ENCODE measurements at places on chromosomes 6 and 20. TPM values are rescaled to one million over a fixed set of nuclear protein-coding genes. Genes with fewer than 3 reads are reported as not detected.

DNA sequence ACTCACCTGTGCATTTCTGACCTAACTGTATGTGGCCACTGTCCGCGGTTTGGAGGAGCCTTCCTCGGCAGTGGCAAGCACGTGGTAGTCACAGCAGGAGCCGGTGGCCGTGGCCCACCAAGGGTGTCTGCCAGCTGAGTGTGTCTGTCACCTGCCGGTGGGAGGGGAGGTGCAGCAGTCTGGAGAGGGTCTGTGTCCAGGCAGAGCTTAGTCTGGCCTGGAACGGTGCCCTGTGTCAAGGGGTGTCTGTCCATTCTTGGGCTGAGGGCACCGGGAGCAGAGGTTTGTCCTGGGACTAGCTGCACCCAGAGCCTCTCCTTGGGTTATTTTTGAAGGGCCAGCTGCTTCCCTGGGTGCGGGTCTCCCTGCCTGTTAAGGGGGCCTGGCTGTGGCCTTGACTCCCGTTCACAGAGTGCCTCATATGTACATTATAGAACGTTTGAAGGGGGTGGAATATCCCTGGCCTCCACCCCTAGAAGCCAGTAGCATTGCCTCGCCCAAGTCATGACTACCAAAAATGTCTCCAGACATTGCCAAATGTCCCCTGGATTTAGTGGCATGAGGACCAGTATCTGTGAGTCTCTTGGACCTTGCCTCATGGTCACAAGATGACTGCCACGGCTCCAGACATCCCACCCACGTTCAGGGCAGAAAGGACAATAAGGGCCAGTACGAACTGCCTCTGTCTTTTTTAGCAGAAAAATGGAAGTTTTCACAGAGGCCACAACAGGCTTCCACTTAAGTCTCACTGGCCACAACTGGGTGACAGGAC, 5.2 kb downstream of the RBM38 start:
- no peak for DNase-seq

DNA sequence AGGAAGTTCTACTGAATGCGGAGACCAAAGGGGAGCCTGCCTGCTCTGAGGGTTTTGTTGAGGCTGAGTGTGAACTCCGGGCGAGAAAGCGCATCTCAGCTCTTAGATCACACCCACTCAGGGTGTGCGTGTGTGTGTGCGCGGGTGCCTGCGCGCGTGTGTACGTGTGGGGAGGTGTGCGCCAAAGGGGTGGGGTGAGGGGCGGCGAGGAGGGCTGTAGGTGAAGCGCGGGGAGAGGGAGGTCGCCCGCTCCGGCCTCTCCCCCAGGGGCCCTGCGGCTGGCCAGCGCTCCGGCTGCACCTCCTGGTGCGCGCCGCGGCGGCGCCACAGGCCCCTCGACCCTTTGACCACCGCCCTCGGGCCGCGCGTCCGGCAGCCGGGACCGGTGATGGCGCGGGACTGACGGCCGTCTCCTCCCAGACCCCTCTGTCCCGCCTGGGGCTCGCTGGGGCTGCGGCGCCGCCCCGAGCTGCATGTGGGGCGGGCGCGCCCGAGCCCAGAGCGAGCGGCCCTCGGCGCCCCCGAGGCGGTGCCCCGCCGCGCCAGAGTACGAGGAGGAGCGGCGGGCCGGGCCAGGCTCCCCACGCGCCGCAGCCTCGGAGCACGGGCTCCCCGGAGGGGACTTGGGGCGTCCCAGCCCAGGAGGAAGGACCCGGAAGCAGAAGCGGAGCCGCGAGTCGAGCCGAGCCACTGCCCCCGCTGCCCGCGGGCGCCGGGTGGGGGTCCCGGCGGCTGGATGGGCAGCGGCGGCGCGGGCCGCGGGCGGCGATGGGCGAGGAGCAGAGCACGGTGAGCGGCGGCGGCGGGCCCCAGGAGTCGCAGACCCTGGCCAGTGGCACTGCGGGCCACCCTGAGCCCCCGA, at the start of gene RNF217:
TSS of gene RNF217 (plus strand) at position 661 of the 862 bp plus-strand sequence. CDS start at position 769, 108 bp downstream.
- peak; percentile 43 for DNase-seq

DNA sequence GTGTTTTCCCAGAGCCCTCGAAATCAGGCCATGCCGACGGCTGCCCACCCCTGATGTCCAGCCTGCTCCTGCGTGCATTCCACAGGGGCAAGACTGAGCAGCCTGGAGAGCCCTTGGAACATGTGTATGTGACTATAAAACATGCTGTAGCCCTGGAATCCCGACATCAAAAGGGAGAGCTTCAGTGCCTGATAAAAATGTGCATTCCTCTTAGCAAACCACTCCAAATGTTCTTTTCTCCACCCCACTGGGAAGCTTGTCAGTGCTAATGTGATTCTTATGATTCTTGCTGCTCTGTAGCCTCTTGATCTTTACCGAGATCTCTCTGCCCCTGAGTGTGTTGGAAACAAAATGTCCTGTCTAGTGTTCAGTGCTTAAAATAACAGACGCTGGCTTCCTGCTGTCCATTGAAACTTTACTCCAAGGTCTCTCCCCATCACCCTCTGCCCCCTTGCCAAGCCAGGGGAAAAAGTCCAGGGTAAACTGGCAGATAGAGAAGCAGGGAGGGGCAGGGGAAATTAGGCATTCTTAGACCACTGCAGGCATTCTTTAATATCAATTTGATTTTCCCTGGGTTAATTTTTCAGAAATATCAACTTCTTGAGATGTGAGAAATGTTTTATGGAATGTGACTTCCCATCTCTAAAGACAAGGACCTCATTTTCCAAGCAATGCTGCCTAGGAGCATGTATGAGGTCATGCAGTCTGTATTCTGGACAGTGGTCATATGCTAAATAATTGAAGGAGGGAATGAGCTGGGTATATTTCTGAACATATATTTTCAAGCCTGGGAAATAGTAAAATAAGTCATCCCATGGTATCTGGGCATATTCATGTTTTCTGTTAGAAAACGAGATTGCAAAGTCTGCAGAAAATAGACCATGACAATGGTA, 73.8 kb upstream of the ISM1 start:
- DNase-seq: no peak

DNA sequence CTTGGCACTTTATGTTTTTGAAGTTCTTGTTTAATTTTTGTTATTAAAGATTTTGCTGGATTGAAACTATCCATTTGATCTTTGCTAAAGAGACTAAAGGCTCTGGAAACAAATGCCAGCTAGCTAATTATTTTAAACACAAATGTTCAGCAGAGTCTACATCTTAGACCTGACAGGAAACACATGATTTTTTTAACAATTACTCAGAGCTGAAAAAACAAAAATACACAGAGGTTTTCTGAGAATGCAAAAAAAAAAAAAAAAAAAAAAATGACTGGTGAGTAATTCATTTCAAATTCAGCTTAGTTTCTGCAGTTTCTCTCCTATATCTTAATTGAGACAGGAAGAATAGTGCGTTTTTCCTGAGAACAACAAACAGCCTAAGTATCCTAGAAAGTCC, 448.0 kb downstream of the TENT5A start:
- DNase-seq: no peak

- no peak for DNase-seq
Observed at GRCh38 chr20:23116311-23117089, 30.4 kb upstream of the CD93 start.

DNA sequence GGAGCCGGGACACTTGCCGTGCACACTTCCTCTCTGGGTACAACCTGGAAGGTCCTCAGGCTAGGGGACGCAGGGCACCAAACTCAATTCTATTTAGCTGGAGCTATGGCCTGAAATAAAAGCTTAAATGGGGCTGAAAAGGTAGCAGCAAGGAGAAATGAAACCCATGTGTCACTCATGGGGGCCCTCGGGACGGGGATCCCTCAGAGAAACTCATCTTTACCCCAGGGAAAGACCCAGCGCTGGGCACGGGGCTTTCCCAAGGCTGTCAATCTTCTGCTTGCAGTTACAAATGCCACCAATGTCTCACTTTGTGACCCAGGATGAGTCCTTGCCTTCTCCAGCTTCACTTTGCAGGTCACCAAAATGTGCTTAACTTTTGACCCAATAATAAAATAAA, 16.5 kb downstream of the SNAI1 start:
- no peak for DNase-seq

DNA sequence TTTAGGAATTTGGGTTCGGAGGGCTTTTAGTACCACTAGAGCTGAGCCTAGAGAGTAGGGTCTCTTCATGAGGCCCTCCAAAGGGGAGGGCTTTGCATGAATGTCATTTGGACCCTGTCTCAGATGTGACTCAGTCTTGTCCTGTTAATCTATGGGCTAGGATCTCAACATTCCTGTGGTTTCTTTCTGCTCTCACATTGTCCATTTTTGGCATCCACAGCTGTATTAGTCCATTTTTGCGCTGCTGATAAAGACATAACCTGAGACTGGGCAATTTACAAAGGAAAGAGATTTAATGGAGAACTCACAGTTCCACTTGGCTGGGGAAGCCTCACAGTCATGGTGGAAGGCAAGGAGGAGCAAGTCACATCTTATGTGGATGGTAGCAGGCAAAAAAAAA, 61.0 kb downstream of the CRYBG1 start:
- no peak for DNase-seq

CHMP4B gene
- polyA plus RNA-seq: 110 TPM

GRCh38 chr20:40502576-40502975, 186.5 kb downstream of the MAFB start:
- no peak for DNase-seq

- no peak for DNase-seq
Observed at GRCh38 chr6:15114061-15114460, 131.8 kb upstream of the JARID2 start.

FAXC gene
- 4.9 TPM for polyA plus RNA-seq

HRH3 gene
- polyA plus RNA-seq: 0.25 TPM

- DNase-seq: no peak
Observed at GRCh38 chr6:92681401-92681800, 738.0 kb downstream of the EPHA7 start.

DNA sequence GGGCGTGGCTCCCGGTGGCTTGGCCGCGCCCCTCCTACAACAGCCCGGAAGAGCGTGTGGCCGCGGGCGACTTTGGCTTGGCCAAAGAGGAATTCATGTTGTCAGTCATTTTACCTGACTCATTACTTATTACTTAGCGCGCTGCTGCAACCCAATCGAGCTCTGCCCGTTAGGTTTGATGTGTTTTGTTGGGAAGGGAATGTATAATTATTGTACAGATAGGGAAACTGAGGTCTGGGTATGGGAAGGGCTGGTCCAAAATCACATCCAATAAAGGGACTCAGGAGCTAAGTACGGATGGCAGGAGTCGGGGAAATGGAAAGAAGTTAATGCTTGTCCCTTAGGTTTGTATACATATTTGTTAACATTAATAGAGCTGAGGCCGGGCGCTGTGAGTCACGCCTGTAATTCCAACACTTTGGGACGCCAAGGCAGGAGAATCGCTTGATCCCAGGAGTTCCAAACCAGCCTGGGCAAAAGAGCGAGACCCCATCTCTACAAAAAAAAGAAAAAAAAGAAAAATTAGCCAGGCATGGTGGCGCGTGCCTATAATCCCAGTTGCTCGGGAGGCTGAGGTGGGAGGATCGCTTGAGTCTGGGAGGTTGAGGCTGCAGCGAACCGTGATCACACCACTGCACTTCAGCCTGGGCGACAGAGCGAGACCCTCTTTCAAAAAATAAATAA, 639 bp upstream of the ZNF335 start:
- no peak for DNase-seq

GRCh38 chr6:15817100-15817499, 154.3 kb upstream of the DTNBP1 start:
- no peak for DNase-seq

RIPPLY2 gene
- polyA plus RNA-seq: not detected

- DNase-seq: peak; percentile 61
Observed at GRCh38 chr20:47150403-47151152, 205.9 kb downstream of the ZMYND8 start.

GRCh38 chr6:170107606-170108222, 183.2 kb downstream of the DLL1 start:
- DNase-seq: no peak

ABHD16B gene
- not detected for polyA plus RNA-seq

- DNase-seq: no peak
Observed at GRCh38 chr6:167788563-167788903, 38.2 kb upstream of the AFDN start.
